A549 treated with RU486 at 1 μM for 4 hours (cell line): ENCODE measurements at places on chromosomes 13 and 19. TPM values are rescaled to one million over a fixed set of nuclear protein-coding genes. Genes with fewer than 3 reads are reported as not detected.

Gene KCNC3
- total RNA-seq, result 1.0 to 1.5 TPM (median 1.2 TPM) in 5 replicates

Gene ZGLP1
- 1.2 to 4.1 TPM (median 1.8 TPM) in 5 replicates for total RNA-seq

Gene KRTDAP
- not detected in 5 replicates for total RNA-seq

Gene B3GNT8
- total RNA-seq, result 0.08 to 0.25 TPM in 2 of 5 replicates, not detected in the others

Gene FPR3
- total RNA-seq, result not detected in 5 replicates

Gene CGB7
- total RNA-seq, result 0.16 to 0.82 TPM (median 0.61 TPM) in 5 replicates
